Activated T-cell treated with anti-CD3 and anti-CD28 coated beads, Interleukin-2, amount 50 U/mL, for 72 hours (primary cell): ENCODE measurements at places on chromosomes 2 and 18. TPM values are rescaled to one million over a fixed set of nuclear protein-coding genes. Genes with fewer than 3 reads are reported as not detected.

NR4A2 gene
- total RNA-seq: 27.5 TPM

IL36B gene
- total RNA-seq: not detected

UGT1A1 gene
- total RNA-seq: not detected

BZW1 gene
- 457 TPM for total RNA-seq

C2orf78 gene
- total RNA-seq: not detected

IGFBP5 gene
- not detected for total RNA-seq

PPP4R3B gene
- 80.8 TPM for total RNA-seq

GAREM1 gene
- total RNA-seq: 0.19 TPM

SNORC gene
- 4.1 TPM for total RNA-seq

POTEF gene
- not detected for total RNA-seq

NEB gene
- total RNA-seq: 1.2 TPM

SGPP2 gene
- 20.9 TPM for total RNA-seq

KCNIP3 gene
- total RNA-seq: not detected

PLCL1 gene
- total RNA-seq: 3.6 TPM

IL1B gene
- not detected for total RNA-seq

SLC30A3 gene
- 2.3 TPM for total RNA-seq

AP1S3 gene
- 5.6 TPM for total RNA-seq

POTEC gene
- total RNA-seq: not detected

ACVR1 gene
- 29.7 TPM for total RNA-seq

FABP1 gene
- not detected for total RNA-seq

TCF4 gene
- total RNA-seq: 1.8 TPM

CD302 gene
- total RNA-seq: 0.88 TPM

CHRNG gene
- total RNA-seq: not detected

RAB27B gene
- 0.19 TPM for total RNA-seq

TTC32 gene
- 39.4 TPM for total RNA-seq

IFIH1 gene
- 37.8 TPM for total RNA-seq

CCDC93 gene
- total RNA-seq: 34.1 TPM
